Epithelial cell of proximal tubule (primary cell): ENCODE measurements at places on chromosomes 11 and 22. TPM values are rescaled to one million over a fixed set of nuclear protein-coding genes. Genes with fewer than 3 reads are reported as not detected.
A peak's percentile ranks its signal among the peaks of the same experiment; 100 is the strongest.

NAV2 gene
- 15.2 and 19.0 TPM in 2 replicates for total RNA-seq

VSIG10L2 gene
- not detected in 2 replicates for total RNA-seq

FAM180B gene
- total RNA-seq, result not detected in 2 replicates

GRCh38 chr22:19958083-19959042, 16.7 kb upstream of the TXNRD2 start:
- no peak for DNase-seq

DNA sequence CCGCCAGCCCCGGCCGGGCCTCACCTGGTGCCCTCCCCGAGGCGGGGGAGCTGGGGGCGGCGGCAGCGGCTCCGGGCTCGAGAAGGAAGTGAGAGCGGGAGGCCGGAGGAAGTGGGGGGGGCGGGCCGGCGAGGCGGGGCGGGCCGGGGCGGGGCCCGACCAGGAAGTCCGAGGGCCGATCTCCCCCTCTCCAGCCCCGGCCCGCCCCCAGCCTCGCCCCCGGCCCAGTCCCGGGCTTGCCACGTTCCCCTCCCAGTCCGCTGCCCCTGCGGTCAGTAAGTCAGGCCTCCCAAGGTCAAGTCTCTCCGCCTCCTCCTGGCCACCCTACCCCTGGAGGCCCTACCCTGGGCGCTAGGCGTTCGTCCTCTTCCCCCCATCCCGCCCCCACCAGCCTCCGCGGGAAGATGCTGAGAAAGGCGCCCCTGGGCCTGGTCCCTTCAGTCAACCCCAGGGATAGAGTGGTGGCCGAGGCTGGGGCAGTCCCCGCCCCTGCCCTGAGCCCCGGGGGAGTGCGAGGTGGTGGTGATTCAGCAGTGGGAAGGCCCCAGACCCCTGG, at the start of gene RHOG:
Gene RHOG (minus strand): TSS at position 90 of the 556 bp plus-strand sequence. CDS start 12,821 bp downstream, outside the sequence.
- no peak for DNase-seq

DNA sequence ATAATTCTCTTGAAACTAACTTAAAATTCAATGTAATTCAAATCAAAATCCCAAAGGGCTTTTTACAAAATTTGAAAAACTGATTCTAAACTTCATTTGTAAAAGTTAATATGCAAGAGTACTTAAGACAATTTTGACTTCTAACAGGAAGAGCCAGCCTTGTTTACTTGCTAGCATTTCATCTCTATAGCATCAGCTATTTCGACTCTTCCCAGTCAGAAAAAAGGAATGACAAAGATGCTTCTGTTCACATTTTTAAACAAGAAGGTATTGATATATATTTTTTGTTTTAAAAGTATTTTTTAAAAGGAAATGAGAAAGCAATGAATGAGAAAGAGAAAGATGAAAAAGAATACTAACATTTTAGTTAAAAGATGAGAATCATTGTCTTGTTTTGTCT, 16.4 kb downstream of the SLN start:
- DNase-seq, result no peak

DNA sequence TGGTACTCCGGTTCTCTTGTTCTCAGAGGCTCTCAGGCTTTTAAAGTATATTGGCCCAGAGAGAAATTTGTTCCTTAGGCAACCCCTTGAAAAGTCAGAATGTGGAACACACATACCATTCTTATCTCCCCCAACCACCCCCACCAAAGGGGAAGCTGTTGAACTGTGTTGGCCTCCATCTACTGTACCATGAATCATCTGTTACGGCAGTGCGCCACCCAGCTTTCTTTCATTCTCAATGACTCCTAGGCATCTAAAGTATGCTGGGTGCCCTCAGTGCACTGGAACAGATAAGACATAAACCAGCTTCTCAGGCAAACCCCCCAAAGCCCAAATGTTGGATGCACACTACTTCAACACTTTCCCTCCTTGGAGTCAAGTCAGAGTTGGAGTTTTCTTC, 696.2 kb upstream of the TENM4 start:
- DNase-seq, result peak; percentile 49

- DNase-seq, result no peak
These were observed 11.5 kb downstream of the PTDSS2 start for GRCh38 chr11:461626-462025.
